ENCODE measurements at places on chromosomes 6 and 20. TPM values are rescaled to one million over a fixed set of nuclear protein-coding genes. Genes with fewer than 3 reads are reported as not detected.

GRCh38 chr6:132234356-132234755 is 166.9 kb downstream of the MOXD1 start:
- DNase-seq = no peak

GRCh38 chr20:41046716-41047115 is 18.1 kb downstream of the TOP1 start:
- DNase-seq = no peak

GRCh38 chr20:34522969-34523871 is 7.0 kb downstream of the DYNLRB1 start:
- peak; percentile 34 for DNase-seq

GRCh38 chr6:122059918-122060317 is 339.5 kb upstream of the HSF2 start:
- peak; percentile 55 for DNase-seq

- peak; percentile 15 for DNase-seq
Measured at GRCh38 chr6:135784507-135784906, 67.0 kb upstream of the PDE7B start.

DNA sequence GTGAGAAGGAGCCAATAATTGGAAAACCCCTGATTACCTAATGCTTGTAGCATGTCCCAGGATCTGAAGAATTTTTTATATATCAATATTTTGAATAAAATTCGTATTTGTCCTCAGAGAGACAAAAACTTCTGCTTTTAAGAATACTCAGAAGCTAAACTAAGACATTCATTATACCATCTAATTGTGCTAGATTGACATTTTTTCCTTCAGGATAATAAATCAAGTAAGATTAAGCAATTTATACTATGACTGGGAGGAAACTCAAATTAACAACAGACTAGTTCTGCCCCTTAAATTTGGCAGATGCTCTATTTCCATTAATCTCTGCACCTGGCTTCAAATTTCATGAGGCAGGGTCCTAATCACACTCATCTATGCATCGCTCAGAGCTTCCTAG is 291.4 kb downstream of the PLCB1 start:
- no peak for DNase-seq

GRCh38 chr6:155771822-155772221 is 316.2 kb upstream of the NOX3 start:
- DNase-seq = no peak

GRCh38 chr20:2751878-2752566 is 48.4 kb downstream of the CPXM1 start:
- DNase-seq = no peak

DNA sequence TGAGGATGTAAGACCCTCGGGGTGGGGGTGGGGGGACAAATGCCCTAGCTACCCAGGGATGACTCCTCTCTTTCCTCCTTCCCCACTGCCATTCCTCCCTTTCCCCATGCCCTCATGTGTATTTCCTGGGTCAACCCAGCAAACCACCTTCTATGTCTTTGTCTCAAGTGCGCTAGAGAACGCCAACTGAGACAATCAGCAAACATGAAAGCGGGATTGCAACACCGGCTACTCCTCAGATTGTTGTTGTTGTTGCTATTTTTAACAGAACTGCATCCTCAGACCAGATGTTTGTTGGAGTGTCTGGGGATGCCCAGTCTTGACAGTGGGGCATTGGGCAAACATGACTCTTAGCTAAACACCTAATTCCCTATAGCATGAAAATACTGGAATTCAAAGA is 39.3 kb upstream of the HIVEP1 start:
- no peak for DNase-seq

DNA sequence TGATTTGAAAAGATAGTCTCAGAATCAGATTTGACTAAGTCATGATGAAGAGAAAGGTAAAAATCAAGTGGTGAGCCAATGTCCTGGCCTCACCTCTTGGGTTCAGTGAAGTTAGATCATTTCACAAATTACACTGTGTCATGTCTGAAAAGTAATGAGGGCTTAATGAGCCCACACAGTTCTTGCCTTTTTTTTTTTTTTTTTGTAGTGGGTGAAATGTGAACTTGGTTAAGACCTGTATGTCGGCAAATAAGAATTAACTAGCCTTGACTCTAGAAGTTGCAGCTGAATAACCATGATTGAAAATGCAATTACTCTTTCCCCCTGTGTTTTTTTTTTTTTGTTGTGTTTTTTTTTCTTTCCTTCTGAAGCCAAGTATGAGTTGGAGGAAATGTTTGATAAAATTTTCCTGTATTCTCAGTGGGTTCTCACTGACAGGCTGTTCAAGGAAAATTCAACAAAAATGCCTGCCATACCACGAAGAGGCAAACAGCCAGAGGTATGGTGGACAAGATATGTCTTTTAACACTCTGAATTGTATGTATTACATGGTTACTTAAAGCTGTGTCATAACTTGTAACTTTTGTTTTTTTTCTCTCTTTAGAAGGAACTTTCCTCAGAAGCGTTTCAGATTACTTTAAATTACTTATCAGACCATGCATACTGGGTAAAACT is 135.2 kb upstream of the MLIP start:
- no peak for DNase-seq

DNA sequence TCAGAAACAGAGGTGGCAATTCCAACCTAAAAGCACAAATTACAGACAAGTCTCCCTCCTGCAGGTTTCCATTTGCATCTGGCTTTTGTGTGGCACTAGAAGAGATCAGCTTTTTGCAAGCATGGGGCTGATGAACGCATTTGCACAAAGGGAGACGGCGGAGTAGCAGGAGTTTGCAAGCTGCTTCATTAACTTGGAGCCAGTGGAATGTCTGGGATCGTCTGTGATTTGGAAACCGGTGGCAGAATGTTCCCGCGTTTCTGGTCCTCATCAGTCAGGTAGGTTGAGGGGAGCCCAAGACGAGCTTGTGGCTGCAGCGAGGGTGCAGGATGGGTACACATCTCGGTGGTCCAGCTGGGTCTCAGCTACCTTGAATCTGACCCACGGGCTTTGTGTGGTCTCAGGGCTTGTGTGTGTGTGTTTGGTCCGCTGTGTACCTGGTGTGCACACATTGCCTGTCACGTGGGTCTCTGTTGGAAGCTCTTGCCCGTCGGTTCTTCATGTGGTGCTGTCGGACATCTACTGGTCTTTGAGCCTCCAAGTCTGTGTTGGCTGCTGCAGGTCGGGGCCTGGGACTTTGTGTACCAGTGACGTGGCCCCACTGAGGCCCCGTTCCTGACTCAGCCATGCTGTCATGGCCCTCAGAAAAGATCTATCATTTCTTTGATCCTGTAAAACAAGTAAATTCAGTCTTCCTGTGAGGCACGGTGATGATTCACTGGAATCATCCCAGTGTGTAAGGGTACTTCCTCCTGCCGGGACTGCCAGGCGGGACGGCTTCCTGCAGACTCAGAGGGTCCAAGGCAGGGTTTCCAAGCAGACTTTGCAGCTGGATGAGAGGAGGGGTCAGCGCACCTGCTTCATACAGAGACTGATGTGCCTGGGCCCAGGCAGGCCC is 12.4 kb upstream of the MYT1 start:
- DNase-seq = no peak

DNA sequence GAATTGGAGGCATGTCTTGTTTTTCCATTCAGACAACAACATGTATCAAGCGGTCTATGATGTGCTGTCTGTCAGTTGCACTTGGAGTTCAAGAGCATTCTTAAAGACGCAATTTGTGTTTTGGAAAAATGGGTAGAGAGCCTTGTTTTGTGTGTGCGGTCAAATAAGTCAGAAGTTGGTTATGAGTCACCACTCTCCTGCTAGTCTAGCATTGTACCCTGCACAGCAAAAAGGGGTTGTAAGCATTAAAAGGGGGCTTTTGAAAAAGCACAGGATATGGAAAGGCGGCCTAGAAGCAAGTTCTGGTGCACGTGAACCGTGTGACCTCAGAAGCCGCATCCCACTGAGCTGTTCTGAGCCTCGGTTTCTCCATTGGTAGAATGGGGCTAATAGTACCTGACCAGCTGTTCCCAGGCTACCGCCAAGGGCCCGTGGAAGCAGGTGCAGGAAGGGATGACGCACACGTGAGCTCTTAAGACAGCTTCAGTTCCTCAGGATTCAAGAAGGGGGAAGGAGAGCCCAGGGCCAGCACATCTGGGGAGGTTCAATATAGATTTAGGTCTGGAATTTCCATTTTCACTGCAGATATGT is 61.6 kb upstream of the SNX9 start:
- no peak for DNase-seq

GRCh38 chr6:40788661-40789655 is 201.8 kb upstream of the LRFN2 start:
- peak; percentile 66 for DNase-seq

GRCh38 chr6:147699637-147700036 is 191.1 kb downstream of the SAMD5 start:
- DNase-seq = peak; percentile 17

DNA sequence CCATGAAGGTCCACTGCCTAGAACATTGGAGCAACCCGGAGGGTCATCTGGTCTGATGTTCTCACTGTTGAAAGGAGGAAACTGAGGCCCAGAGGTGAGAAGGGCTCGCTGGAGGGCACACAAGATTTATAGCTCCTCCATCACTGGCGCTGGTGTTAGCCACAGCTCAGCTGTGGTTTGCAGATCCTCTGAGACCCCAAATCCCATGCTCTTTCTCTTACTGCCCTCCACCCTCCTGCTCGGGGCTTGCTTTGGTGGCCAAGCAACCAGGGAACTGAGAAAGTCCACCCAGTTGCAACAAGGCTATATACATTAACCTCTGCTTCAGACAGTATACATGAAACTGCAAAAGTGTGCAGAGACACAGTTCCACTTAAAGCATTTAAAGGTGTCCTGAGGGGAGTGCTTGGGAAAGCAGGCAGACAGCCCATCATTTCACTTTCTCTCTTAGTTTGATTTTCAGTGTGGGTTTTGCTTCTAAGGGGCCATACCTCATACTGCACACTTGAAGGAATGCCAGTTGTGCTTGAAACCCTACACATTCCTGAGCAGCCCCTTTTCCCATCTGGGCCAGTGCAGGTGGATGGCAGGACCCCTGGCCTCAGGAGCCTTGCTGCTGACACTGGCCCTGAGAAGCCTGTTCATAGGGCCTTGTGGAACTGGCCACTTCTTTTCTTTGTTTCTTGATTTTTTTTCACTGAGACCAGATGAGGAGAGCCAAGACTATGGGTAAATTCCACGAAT is 347.6 kb downstream of the CDC5L start:
- DNase-seq = no peak

DNA sequence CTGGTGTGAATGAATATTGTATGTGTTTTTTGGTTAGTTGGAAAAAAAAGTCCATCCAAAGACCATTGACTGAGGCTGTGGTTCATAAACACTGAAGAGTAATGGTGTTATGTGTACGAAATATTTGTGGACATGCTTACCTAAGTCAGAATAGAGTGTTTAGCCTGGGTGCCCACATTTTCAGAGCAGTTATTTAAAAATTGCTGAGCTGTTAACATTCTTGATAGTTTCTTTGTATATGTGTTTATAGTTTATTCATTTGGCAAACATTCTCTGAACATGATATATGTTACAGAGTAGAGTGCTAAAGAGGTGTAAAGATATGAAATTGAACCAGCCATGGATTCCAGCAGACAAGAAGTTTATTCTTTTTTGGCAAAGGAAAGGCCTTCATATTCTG is 20.6 kb downstream of the CDKAL1 start:
- DNase-seq = no peak

GRCh38 chr6:107770541-107770940 is 53.6 kb downstream of the SCML4 start:
- no peak for DNase-seq

DNA sequence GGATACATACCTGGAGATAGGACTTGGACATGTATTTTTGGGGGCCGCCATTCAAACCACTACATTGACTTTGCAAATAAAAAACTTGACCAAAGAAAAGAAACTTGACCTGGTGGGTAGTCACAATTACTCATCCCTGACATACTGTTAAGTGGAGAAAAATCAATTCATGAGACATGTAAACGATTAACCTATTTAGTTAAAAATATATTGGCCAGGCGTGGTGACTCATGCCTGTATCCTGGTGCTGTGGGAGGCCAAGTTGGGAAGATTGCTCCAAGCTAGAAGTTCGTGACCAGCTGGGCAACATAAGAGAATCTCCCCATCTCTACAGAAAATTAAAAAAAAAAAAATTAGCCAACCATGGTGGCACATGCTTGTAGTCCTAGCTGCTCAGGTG is 2.5 kb upstream of the SRSF12 start:
- DNase-seq = no peak

DNA sequence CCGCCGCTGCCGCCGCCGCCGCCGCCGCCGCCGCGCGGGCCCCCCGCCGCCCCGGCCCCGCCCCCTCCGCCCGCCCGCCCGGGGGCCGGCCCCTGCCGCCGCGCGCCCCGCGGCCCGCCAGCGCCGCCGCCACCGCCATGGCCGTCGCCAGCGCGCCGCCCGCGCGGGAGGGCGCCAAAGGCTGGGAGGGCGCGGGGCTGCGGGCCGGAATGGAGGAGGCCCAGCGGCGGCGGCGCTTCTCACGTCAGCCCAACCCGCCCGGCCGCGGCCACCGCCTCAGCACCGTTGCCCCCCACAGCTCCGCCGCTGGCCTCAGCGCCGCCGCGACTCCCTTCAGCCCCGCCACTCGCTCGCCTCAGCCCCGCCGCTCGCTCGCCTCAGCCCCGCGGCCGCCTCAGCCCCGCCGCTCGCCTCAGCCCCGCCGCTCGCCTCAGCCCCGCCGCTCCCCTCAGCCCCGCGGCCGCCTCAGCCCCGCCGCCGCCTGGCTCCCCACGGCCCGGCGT is 258 bp downstream of the PHF10 start:
- no peak for DNase-seq

GRCh38 chr6:124197148-124197547 is 393.5 kb downstream of the NKAIN2 start:
- no peak for DNase-seq

DNA sequence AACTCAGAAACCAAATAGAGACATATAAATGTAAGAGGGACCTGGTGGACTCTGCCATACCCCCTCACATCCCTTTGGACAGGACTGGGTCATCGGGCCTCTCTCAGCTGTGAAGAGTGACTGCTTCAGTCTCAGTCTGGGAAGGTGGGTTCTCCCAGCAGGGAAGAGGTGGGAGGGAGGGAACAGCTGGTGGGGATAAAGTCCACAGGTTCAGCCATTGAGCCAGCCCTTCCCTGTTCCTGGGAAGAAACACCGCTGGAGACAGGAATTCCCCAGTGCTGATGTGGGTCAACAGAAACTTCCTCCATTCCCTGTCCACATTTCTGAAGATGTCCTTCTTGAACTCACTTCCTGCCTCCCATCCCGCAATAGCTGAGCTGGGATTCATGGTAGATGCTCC is 209.2 kb upstream of the PMEPA1 start:
- no peak for DNase-seq

DNA sequence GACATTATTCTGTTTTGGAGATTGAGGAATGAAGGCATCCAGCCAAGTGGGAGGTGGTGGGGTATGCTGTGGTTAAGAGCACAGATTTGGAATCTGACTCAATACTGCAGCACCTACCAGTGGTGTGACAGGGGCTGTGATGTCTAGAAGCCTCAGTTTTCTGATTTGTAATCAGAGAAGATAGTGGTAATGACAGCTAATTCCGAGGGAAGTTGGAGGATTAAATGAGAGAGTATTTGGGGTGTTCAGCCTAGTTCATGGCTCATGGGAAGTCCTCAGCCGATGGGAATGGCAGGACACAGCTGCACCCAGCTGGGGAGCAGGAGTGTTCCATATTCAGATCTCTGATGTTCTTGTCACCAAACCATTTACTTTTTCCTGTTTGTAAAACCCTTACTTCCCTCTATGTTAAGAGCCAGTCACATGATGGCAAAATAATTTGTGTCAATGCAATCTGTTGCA is 9.3 kb downstream of the SLC9A8 start:
- DNase-seq = peak; percentile 63

The MRAP2 gene
- 4.2 TPM for total RNA-seq

The ORC3 gene
- 18.5 TPM for total RNA-seq

The C20orf96 gene
- 14.4 TPM for total RNA-seq

The ERVFRD-1 gene
- 0.09 TPM for total RNA-seq

The ENPP3 gene
- 2.9 TPM for total RNA-seq

The RRAGD gene
- total RNA-seq = 12.7 TPM
